H1 (cell line): ENCODE measurements at places on chromosomes 3 and 15.

DNA sequence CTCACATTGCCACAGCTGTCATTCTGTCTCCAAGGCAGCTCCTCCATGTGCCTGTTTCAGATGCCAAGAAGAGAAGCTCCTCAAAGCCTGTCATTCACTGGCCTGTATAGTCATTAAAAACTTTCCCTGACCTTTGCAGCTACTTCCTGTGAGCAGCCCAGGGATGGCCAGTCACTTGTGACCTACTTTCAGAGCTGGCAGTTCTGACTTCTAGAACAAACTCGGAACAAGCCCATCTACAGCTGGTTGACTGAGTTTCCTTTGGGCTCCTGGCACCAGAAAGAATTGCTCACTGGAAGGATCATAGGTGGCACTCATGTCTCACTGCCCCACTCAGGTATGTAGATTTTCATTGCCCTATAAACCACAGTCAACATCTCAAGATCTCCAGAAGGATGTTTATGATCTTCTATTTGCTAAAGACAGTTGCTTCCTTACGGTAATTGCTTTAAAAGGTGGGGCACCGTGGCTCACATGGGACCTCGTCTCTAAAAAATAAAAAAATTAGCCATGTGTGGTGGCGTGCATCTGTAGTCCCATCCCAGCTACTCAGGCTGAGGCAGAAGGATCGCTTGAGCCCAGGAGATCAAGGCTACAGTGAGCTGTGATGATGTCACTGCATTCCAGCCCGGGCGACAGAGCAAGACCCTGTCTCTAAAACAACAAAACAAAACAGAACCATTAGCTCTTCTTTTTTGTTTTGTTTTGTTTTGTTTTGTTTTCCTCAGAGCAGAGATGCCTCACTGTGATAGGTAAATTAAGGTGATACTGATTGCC lies 11.2 kb upstream of the ATP13A3 start:
- DNase-seq = no peak

DNA sequence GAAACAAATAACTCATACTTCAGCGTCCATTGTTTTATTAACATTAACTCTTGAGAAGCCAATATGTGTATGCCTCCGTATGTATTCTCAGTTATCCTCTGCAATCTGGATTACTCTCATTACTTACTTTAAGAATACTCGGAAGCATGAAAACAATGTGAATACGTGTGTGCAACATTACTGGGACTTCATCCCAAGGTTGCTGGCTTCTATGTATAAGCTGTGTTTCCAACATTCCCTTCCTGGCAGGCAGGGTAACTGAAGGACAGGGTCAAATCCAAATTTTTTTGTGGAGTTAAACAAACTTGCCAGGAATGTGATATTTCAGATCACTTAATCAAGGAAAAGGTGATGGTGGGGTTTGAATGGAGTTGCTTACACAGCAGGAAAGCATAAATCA lies 34.5 kb upstream of the NR1I2 start:
- DNase-seq = no peak

GRCh38 chr3:152151216-152151876 lies 117.4 kb upstream of the MBNL1 start:
- DNase-seq = no peak

DNA sequence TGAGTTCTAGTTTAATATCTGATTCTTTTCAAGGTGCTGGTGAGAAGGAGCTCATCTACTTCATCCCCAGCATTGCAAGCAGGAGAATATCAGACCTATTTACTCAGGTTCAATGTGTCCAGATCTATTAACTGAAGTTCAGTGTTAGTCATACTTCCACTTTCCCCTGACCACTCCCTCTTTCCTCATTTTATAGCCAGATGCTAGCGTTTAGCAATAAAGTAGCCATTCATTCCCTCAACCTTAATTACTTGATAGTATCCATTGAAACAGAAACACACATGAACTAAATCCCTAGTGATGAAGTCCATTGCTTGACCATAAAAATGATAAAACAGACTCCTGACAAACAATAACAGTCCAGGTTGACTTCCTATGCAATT lies 60.0 kb downstream of the RPL22L1 start:
- no peak for DNase-seq
